ENCODE measurements at places on chromosomes 2 and 18.

DNA sequence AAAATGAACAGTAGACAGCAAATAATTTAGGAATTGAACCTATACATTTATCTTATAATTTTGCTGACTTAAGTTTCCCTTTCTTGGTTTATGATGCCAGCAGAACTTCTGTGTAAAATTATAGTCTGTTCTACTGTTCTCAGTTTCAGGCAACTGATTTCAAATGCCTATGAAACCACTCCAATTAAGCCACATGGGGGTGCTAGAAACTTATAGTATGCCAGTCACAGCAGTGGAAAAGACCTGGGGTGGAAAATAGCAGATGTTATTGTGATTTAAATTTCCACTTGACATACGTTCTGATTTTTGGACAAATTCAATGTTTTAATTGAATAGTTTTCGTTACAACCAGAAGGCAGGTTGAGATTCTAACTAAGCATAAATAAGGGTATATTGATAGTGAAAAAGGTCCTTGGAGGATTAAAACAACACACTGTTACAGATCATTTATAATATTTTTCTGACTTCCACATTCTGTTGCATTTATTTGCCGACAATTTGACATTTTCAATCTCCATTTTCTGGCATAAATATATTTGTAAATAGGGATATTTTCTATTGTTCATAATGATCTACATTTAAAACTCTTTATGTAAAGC is 61.4 kb downstream of the CPS1 start:
- DNase-seq = no peak

GRCh38 chr2:52139241-52139640 is 1107.3 kb upstream of the NRXN1 start:
- DNase-seq = no peak

DNA sequence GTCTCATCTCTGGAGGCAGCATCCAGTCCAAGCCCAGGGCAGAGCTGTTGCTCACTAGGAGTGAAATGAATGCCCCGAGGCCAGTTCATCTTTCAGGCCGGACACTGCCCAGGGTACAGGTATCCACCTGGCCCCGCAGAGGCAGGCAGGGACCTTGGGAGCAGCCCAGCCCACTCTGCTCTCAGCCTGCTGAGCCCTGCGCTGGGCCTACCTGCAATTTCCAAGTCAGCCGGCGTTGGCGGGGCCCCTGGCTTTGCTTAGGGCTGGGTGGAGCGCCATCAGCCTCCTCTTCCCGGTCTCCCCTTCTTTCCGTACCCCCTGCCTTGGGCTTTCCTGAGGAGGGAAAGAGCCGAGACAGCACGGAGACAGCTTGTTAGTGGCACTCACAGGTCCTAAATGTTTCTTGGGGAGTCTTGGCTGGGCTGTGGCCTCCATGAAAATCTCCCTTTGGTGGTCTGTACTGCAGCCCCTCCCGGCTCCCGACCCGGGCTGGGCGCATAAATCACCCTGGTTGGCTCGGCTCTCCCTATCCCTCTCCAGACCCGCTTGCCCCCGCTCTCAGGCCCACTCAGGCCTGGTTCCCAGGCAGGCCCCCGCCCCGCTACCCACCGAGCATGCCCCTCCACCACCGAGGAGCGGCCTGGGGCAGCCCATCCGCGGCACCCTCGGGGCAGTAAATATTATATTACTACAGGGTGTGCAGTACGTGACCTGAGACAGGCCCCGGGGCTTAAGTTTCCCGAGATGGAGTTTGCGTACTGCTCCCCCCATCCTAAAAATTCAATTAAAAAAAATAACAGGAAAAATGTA is 106.7 kb downstream of the DYSF start:
- no peak for DNase-seq

GRCh38 chr18:25233528-25234321 is 118.2 kb downstream of the ZNF521 start:
- DNase-seq = no peak

- no peak for DNase-seq
Measured at GRCh38 chr2:101657787-101658186, 39.7 kb upstream of the MAP4K4 start.

DNA sequence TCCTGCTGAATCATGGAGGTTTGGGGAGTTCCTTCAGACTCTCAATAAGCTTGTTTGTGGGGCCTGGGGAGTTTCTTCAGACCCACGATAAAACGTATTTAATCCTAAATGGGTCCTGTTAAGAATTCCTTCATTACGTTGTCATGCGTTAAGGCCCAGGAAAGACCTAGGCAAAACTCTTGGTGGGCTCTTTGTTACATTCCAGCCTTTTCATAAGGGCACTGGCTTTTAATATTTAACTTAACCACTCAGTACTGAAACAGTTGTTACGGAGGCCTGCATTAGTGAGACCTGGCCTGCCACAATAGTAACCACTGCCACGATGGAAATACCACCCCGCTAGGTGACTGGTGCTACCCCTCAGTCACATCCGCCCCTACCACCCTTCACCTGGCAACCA is 17.5 kb upstream of the BIN1 start:
- DNase-seq = no peak

DNA sequence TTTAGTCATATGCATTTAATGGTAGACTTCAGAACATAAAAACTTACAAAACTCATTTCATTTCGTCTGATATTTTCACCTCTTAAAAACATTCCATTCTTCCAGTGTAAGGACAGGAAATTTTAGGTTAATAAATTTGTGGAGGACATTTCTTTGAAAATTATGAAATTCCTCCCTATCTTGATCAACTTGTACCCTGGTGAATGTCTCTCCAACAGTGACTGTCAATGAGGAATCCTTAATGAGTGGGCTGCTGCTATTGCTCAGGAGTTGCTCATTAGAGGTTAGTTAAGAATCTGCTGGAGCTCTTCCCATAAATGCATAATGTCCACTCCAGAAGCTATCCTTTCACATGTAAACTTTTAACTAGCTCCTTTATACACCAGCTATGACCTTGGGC is 69.1 kb downstream of the LRP1B start:
- DNase-seq = no peak

DNA sequence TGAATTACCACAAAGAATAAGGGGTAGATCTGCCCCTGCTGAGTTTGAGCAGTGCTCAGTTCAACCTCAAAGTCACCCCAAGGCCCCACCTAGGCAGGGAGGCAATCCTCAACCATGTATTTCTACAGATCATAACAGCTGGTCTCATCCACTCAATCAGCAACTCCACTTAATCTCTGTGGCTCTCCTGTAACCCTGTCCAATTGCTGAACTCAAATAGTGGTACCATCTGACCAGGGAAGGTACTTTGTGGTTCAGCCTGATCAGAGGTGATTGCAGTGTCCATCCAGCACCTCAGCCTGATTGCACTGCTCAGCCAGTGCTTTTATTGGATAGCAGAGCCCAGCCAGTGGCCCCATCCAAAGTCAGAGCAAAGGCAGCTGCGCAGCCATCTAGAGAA is 91.0 kb upstream of the SLC4A10 start:
- no peak for DNase-seq

DNA sequence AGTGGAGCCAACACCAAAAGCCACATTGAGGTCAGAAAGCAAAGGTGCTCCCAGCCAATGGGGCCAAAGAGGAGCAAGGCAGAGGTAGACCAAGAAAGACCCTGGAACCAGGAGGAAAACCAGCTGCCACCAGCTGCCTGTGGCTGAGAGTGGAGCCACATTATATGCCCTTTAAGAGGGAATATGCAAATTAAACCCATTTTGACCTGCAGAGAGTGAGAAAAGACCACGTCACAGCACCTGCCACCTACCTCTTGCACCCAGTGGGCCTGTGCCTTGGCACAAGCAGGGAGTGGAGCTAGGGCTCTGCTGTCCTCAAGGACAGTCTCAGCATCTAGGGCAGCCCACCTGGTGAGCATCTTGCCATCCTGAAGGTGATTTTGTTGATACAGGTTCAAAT is 161.3 kb downstream of the MTCL1 start:
- DNase-seq = no peak

- DNase-seq = no peak
Measured at GRCh38 chr2:34549710-34550345, 950.7 kb upstream of the FAM98A start.

GRCh38 chr2:75315436-75315835 is 116.1 kb upstream of the TACR1 start:
- no peak for DNase-seq

- no peak for DNase-seq
Measured at GRCh38 chr2:111200333-111200881, 79.7 kb downstream of the BCL2L11 start.

- DNase-seq = no peak
Measured at GRCh38 chr2:132860220-132860619, 190.2 kb upstream of the LYPD1 start.

- DNase-seq = no peak
Measured at GRCh38 chr2:164964700-164965099, 9.4 kb upstream of the SLC38A11 start.

- DNase-seq = no peak
Measured at GRCh38 chr2:74317701-74318100, 25.5 kb downstream of the SLC4A5 start.

DNA sequence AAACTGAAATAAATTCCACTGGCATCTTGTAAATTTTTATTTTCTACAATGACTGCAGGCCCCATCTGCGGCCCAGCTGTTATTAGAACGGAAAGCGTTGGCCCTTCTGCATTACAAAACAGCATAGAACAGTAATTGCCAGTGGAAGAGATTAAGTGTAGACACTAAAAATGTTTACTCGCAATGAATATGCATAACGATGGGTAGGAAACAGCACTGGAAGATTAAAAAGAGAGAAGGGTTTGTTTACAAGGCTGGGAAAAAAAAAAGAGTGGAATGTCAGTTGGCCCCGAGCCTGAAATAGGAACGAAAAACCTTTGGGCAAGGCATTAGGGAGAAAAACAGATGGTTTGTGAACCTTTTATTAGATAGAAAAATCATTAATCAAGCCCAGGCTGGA is 275.9 kb upstream of the TCF4 start:
- no peak for DNase-seq

GRCh38 chr18:68475883-68476282 is 239.0 kb downstream of the TMX3 start:
- DNase-seq = no peak

DNA sequence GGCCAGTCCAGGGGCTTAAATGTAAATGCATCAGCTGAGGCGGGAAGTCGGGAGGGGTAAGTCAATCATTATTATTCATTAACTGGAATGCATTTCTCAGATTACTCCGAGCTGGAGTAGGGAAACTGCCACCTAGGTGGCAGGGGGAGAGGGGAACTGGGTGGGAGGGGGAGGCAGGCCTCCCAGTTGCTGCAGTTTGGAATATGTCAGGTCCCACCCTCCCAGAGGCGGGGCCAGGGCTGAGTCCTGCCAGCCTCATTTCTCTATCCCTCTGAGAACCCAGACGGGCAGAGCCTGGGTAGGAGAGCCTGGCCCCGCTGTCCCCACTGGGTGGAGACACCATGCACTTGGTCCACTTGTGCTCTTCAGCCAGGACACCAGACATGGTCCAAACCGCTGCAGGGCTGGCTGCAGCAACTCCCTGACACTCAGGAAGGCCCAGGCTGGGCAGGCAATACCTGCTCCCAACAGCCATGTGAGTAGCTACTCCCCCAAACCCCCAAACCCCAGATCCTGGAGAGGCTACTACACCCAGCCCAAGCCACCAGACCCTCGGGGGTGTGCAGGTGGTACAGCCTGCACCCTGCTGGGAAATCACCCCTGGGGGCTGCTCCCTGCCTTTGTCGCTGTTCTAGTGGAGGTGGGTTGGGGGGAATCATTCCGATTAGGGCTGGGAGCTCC is at the start of gene GPBAR1:
GPBAR1 (plus strand) TSS at position 274 of the 681 bp plus-strand sequence. CDS start 1,710 bp downstream, outside the sequence.
- no peak for DNase-seq

GRCh38 chr2:204583773-204584172 is 38.5 kb downstream of the PARD3B start:
- DNase-seq = no peak

- DNase-seq = no peak
Measured at GRCh38 chr2:100766806-100767205, 53.1 kb upstream of the NPAS2 start.

- no peak for DNase-seq
Measured at GRCh38 chr2:224946895-224947294, 95.4 kb downstream of the DOCK10 start.
